Trophoblast cell (in vitro differentiated cells and primary cell): ENCODE measurements at places on chromosomes 2 and 18.

- no peak overlapping the region for H3K27ac ChIP-seq
- no peak for DNase-seq
- no peaks in the 10 kb centered on the region for H3K27me3 ChIP-seq
- no peaks in the 10 kb centered on the region for H3K4me1 ChIP-seq
Observed at GRCh38 chr2:228458364-228458763, 276.9 kb upstream of the SPHKAP start.

GRCh38 chr18:36499938-36500337 lies 202.4 kb downstream of the FHOD3 start:
- H3K4me1 ChIP-seq = peaks cover 3% of the 10 kb centered on the region
- no peaks in the 10 kb centered on the region for H3K36me3 ChIP-seq
- H3K4me3 ChIP-seq = no peak overlapping the region

- no peaks in the 10 kb centered on the region for H3K36me3 ChIP-seq
- DNase-seq = peak; percentile 94
- H3K27me3 ChIP-seq = no peaks in the 10 kb centered on the region
- no peaks in the 10 kb centered on the region for H3K4me1 ChIP-seq
- H3K27ac ChIP-seq = no peak overlapping the region
Observed at GRCh38 chr2:231900486-231900942, 25.7 kb downstream of the NPPC start.

DNA sequence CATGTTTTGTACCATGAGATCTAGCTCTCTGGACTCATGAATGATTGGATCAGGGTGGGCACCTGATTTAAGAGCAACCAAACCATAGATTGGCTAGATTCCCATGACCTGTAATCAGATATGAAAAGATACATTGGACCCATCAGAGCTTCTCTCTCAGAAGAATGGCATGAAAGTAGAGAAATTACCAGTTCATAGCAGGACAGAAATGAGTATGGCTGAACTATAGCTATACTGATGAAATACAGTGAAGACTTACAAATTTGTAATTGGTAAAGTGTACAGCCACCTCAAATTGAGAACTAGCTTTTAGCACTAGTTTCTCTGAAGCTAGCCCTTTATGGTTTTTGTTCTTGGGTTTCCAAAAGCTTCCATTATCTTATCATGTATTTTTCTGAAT lies 19.0 kb upstream of the EML4 start:
- H3K4me1 ChIP-seq = no peaks in the 10 kb centered on the region
- no peaks in the 10 kb centered on the region for H3K27me3 ChIP-seq
- H3K27ac ChIP-seq = no peak overlapping the region

GRCh38 chr2:170339322-170339721 lies 161.4 kb downstream of the MYO3B start:
- H3K4me1 ChIP-seq = no peaks in the 10 kb centered on the region
- no peak for DNase-seq
- no peaks in the 10 kb centered on the region for H3K27me3 ChIP-seq
- H3K27ac ChIP-seq = no peak overlapping the region
- H3K36me3 ChIP-seq = no peaks in the 10 kb centered on the region

DNA sequence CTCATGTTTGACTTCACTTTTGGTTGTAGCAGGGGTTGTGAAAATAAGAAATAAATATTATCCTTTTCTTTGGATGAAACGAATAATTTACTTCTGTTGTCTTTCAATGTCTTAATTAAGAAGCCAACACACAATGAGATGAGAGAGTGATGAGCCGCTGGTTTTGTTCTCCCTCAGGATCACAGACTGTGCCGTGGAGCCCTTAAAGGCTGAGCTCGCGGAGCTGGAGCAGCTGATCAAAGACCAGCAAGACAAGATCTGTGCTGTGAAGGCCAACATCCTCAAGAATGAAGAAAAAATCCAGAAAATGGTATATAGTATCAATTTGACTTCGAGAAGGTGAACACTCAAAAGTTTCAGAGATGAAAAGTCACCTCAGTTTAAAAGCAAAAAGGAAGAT lies 28.1 kb upstream of the ASB1 start:
- H3K4me3 ChIP-seq = no peak overlapping the region
- no peaks in the 10 kb centered on the region for H3K4me1 ChIP-seq
- H3K36me3 ChIP-seq = no peaks in the 10 kb centered on the region
- DNase-seq = no peak

- peaks cover 2% of the 10 kb centered on the region for H3K36me3 ChIP-seq
- no peak for DNase-seq
- H3K4me3 ChIP-seq = no peak overlapping the region
- no peaks in the 10 kb centered on the region for H3K27me3 ChIP-seq
- no peak overlapping the region for H3K27ac ChIP-seq
- H3K4me1 ChIP-seq = peaks cover 18% of the 10 kb centered on the region
Observed at GRCh38 chr2:160474319-160474645, 19.3 kb downstream of the RBMS1 start.

DNA sequence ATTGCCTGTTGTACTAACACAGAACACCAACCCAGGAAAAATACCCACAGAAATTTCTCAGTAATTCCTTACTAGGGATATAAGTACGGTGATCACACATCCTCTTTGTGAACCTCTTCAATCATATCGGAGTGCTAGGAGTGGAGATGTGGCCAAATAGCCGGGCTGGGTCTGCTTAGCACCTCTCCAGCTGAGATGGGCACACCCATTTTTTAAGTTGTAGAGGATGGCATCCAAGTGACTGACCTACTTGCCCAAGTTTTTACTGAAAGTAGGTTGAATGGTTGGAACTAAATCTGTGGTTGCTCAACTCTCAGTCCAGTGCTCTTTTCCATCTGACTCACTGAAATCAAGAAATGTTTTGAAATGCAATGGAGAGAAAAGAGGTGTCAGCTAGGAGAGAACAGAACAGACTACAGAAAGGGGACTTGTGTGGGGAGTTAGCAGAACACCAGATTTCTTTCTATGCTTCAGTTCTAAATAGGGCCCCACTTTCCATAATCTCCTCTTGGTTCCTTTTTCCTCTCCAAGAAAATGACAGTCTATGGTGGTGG lies 68.7 kb upstream of the FSHR start:
- no peaks in the 10 kb centered on the region for H3K36me3 ChIP-seq
- no peak overlapping the region for H3K4me3 ChIP-seq
- H3K4me1 ChIP-seq = no peaks in the 10 kb centered on the region
- no peaks in the 10 kb centered on the region for H3K27me3 ChIP-seq
- no peak overlapping the region for H3K27ac ChIP-seq
- DNase-seq = no peak

DNA sequence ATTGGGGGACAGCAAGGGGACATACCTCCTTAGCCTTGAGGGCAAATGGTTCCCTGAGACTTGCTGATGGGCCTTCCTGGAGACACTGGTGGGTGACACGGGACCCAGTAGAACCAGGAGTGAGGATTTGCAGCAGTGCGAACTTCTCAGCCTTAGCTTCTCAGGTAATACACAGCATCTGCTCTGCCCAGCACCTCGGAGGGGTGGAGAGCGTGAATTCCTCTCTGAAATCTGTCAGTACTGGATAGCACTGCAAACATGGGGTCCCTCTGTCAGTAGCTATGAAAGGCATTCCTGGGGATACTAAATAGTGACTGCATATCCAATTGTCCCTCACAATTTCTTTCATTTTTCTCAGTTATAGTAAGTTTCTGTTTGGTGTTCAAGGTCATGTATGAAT lies 151.7 kb downstream of the GBX2 start:
- H3K27ac ChIP-seq = no peak overlapping the region
- H3K4me3 ChIP-seq = no peak overlapping the region
- no peak for DNase-seq

- H3K27ac ChIP-seq = peak overlapping the region; percentile 0
- peak; percentile 33 for DNase-seq
Observed at GRCh38 chr2:26011990-26012856, 21.7 kb upstream of the RAB10 start.

DNA sequence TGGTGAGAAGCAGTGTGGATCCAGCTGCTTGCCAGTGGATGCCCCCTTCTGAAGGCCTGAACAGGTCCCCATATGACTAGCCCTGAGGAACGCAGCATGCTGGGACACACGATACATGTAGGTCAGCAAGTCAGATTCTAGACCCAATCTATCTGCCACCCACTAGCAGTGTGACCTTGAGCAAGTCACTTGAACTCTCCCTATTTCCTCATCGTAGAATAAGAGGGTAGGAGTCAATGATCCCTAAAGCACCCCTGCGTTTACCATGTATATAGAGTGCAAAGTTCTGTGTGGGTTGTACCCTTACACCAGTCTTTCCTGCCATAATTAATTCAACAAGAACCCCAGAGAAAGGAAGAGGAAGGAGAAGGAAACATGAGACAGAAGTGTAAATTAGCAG lies 123.7 kb downstream of the GALNT14 start:
- H3K36me3 ChIP-seq = no peaks in the 10 kb centered on the region
- peaks cover 5% of the 10 kb centered on the region for H3K4me1 ChIP-seq
- no peak for DNase-seq
- H3K4me3 ChIP-seq = no peak overlapping the region
- no peaks in the 10 kb centered on the region for H3K27me3 ChIP-seq

DNA sequence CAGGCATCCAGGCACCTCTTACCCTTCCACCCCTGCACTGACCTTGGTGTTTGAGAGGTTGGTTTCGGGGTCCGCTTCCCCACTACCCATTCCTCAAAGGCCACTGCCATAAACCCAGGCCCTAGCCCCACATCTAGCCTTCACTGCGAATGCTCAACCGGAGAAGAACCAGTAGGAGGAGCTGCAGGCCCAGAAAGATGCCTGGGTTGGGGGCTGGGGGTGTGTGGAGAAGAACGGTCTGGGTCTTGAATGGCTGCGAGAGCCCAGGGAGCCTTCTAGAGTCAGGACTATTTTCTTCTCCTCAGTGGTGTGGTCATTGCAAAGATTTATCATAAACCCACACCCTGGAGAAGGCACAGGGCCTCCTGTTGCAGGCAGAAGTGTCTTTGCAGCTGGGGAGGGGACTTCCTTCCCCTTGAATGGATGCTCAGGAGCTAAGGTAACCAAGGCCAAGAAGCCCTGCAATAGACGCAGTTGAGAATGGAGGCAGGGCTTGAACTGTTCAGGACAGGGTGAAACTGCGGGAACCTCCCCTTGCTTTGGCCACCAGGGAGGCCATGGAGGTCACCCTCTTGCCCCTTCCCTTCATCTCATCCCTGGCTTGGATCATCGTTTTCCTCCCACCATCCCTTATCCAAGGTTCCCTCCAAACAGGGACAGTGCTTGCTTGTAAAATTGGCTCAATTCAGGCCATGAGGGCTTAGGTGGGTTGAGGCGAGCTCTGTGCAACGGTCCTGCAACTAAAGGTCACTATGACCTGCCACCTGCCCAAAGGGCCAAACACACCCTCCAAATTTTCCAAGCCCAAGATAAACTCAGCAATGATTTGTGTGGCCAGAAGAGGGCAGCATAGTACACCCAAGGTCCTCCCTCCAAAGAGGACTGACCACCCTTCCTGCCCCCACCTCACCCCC lies 20.9 kb downstream of the THNSL2 start:
- DNase-seq = no peak
- H3K4me3 ChIP-seq = no peak overlapping the region
- H3K27me3 ChIP-seq = no peaks in the 10 kb centered on the region
- H3K36me3 ChIP-seq = no peaks in the 10 kb centered on the region
- H3K27ac ChIP-seq = no peak overlapping the region

DNA sequence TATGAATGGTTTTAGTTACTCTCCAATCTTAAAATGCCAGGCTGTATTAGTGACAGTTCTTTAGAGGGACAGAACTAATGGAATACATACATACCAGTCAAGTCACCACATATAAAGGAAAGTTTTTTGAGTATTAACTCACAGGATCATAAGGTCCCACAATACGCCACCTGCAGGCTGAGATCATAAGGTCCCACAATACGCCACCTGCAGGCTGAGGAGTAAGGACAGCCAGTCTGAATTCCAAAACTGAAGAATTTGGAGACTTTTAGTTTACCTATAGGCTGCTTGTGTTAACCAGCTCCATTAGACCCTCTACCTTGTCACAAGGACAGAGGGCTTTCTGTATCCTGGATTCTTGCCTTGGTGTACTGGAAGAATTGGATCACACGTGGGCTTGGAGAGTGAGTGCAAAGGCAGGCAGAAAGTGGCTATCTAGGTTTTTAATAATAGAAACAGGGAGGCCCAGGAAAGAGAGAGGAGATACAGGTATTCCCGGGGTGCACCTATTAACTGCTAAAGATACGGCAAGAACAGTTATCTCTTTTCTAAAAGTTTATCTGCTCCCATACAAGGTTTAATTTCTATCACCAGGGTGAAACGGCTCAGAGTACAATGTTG lies 234.9 kb upstream of the CYRIA start:
- no peaks in the 10 kb centered on the region for H3K4me1 ChIP-seq
- H3K4me3 ChIP-seq = no peak overlapping the region
- H3K36me3 ChIP-seq = no peaks in the 10 kb centered on the region

GRCh38 chr2:9179572-9180201 lies 26.9 kb upstream of the ASAP2 start:
- H3K27ac ChIP-seq = peak overlapping the region; percentile 23
- no peak for DNase-seq

GRCh38 chr2:27249891-27250651 lies 12.8 kb downstream of the SLC30A3 start:
- no peaks in the 10 kb centered on the region for H3K36me3 ChIP-seq
- H3K27ac ChIP-seq = no peak overlapping the region
- H3K27me3 ChIP-seq = no peaks in the 10 kb centered on the region
- no peak for DNase-seq

DNA sequence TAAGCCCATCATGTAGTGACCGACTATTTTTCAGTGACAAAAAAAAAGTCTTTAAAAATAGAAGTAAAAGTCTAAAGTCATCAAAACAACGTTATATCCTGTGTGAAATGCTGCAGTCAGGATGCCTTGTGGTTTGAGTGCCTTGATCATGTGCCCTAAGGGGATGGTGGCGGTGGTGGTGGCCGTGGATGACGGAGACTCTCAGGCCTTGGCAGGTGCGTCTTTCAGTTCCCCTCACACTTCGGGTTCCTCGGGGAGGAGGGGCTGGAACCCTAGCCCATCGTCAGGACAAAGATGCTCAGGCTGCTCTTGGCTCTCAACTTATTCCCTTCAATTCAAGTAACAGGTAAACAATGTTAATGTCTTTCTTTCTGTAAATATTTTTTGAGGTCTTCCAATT lies at the start of gene CD28:
CD28 (plus strand) TSS at position 237 of the 400 bp plus-strand sequence; CDS start at position 295, 58 bp downstream.
- no peak within 1 kb of the TSS for H3K27ac ChIP-seq
- no peak within 1 kb of the TSS for H3K4me3 ChIP-seq
- H3K36me3 ChIP-seq = no peaks in the 10 kb centered on the region

- no peak overlapping the region for H3K4me3 ChIP-seq
- DNase-seq = no peak
- H3K4me1 ChIP-seq = no peaks in the 10 kb centered on the region
- H3K27ac ChIP-seq = no peak overlapping the region
- H3K27me3 ChIP-seq = no peaks in the 10 kb centered on the region
- H3K36me3 ChIP-seq = no peaks in the 10 kb centered on the region
Observed at GRCh38 chr2:234536178-234536965, 39.5 kb upstream of the ARL4C start.

GRCh38 chr2:127096718-127097470 lies 10.1 kb downstream of the BIN1 start:
- peaks cover 29% of the 10 kb centered on the region for H3K4me1 ChIP-seq
- H3K36me3 ChIP-seq = no peaks in the 10 kb centered on the region
- no peak overlapping the region for H3K27ac ChIP-seq
- peak; percentile 23 for DNase-seq
- no peak overlapping the region for H3K4me3 ChIP-seq

GRCh38 chr2:102737431-102737830 lies 24.4 kb upstream of the TMEM182 start:
- H3K4me3 ChIP-seq = no peak overlapping the region
- no peaks in the 10 kb centered on the region for H3K27me3 ChIP-seq
- H3K4me1 ChIP-seq = peaks cover 6% of the 10 kb centered on the region
- H3K36me3 ChIP-seq = no peaks in the 10 kb centered on the region
